H4 (cell line): ENCODE measurements at places on chromosomes 2 and 18.

DNA sequence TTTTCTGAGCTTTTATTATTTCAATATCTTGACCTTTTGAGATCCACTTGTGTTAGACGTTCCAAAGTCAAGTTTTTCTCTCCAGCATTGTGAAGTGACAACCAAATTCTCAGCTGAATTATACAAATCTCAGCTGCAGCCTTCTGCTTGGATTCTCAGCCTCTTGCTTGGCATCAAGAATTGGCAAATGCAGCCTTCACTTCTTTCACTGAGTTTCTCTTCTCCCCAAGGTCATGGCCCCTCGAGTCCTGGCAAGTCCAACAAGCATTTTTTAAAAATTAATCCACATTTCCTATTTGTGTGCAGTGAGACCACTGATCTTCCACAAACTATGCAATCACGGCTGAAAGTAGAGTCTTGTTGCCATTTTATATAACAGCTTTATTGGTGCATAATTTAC is 23.4 kb upstream of the SMIM21 start:
- DNase-seq, result no peak

DNA sequence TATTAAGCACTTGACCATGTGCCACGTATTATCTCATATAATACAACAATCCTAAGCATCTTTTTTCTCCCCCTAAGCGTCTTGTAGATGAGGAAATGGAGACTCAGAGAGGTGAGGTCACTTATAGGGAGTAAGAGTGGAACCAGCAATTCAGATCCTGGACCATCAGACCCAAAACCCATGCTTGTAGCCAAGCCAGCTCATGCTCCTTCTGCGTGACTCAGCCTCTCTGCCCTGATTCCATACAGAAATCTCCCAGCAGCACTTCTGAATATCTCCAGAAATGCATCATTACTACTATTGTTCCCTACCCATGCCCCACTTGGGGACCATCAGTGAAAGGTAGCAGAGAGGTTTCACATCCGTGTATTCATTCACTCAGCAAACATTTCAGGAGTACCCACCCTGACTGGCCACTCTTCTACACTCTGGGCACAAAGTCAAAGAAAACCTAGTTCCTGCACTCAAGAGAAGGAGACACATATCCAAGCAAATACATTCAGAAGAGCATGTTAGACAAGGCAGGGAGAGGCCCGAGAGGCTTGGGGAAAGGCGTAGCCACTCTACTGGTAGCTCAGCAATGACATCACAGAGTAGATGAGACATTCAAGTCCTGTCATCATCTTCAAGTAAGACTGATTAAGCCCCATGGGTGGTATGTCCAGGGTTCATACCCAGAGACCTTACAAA is 141.9 kb downstream of the MTCL1 start:
- no peak for DNase-seq

DNA sequence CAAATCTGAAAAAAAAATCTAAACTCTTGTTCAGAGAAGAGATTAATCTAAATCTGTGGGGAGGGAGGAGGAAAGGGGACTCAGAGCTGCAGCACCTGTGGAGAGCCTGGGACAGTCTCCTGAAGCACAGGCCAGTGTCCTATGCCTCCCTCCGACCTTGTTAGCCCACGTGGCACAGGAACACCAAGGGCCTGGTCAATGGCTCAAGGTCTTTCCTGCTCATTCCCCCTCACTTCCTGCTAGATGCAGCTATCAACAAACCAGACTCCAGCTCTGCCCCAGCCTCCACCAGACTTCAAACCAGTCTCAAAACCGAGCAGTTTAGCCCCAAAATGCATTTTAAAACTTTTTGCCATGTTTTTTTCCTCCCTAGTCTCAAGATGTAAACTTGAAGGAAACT is 20.1 kb upstream of the SULT1C3 start:
- DNase-seq, result no peak

DNA sequence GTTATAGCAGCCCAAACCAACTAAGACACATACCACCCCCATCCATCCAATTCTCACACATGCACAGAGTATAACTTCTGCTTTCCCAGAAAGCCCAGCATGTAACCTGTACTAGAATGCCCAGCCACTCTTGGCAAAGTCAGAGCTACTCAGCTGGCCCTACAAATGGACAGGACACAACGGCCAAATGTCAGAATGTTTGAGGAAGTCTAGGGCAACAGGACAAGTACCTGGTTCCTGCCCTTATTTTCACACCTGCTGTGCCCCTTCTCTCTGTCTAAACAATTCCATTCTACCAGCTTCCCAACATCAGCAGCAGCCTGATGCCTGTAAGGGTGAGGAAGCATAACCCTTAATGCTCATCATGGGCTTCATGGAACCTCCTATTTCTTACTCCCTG is 15.1 kb upstream of the BZW1 start:
- DNase-seq, result no peak

DNA sequence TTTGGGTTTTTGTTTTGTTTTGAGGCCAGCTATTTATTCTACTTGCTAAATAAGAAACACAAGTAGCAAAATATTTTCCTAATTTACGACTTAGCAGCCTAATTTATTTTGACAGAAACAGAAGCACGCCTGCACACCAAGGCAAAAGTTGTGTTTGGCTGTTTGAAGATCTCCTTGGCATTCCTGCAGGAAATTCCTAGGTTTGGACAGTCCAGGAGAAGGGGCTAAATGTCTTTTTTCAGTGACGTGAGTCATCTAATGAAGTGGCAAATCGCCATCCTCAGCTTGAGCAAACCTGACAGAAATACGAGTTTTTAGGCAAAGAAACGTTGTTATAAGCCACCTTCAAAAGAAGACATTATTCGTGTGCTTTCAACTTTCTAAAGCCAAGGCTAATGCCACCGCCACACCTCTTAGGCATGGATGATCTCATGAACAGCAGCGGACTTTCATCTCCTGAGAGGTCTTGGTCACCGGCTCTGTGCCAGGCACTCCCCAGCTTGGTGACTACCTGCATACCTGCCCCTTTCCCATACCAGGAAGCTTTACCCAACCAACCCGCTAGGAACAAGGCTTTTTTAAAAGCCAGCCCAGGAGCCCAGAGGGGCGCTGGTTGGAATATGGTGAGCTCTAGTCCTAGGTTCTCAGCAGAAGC is 30.9 kb downstream of the STK39 start:
- no peak for DNase-seq

- no peak for DNase-seq
Measured at GRCh38 chr2:45987856-45988255, 309.4 kb upstream of the EPAS1 start.

DNA sequence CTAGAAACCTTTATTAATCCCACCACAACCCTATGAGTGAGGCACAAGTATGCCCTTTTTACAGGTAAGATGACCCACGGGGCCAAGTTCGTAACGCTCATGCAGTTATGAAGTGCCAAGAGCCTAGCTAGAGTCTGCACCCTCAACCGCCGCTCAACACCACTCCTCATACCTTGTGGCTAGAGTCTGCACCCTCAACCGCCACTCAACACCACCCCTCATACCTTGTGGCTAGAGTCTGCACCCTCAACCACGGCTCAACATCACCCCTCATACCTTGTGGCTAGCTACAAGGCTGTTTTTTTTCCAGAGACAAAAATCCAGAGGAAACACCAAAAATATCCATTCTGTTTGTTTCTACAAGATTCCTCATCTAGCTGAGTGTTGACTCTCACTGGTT is 4.6 kb downstream of the TXNL4A start:
- no peak for DNase-seq

DNA sequence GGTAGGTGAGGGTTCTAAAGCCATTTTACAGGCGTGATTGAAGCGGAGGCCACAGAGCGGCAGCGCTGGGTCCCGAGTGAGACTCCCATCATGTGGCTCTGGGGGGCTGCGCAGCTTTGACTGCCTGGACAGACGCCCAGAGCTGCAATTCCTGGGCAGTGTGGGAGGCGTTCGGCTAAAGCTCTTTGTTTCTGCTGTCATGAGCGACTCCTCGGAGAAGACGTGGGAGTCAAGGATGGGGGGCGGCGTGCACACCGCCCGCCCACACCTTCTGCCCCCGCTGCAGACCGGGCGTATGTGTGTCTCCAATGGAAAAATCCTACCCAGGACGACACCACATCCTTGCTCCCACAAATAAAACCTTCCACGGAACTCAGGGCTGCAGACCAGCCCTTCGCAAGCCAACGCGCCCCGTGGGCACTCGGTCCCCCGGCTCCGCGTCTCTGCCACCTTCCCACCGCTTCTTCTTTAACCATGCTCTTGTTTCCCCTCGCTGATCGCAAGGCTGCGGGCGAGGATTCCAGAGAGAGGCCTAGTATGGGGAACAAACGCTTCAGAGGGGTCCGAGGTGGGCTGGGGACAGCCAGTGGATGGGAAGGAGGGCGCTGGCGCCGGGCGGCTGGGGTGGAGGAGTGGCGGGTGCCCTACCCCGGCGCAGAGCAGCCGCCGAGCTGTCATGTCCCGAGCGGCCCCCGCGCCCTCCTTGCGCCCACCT is 680 bp upstream of the LBH start:
- DNase-seq, result no peak

- DNase-seq, result no peak
Measured at GRCh38 chr2:134108113-134108512, 145.8 kb upstream of the MGAT5 start.

GRCh38 chr2:137964066-137964858 is at the start of gene HNMT:
Gene HNMT (plus strand): TSS chr2:137964473. CDS start chr2:137964492, 19 bp downstream.
- DNase-seq, result peak; percentile 89

DNA sequence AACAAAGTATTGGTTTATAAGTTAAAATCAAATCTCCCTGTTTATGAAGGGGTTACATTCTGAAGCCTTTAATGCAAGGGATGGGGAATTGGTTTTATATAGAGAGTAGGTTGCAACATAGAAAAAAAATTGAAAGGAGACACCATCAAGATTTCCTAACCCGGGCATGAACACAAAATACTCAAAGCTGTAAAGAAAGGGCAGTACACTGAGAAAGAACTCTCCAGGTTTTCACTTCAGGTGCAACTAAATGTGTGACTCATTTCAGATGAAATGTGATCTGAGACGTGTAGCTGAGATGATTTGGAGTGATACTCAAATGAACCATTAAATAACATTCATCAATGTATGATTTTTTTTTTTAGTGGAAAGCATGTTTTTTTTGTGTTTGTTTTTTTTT is 43.6 kb downstream of the SANBR start:
- no peak for DNase-seq

GRCh38 chr18:80197528-80197927 is 49.8 kb downstream of the PARD6G start:
- no peak for DNase-seq

- DNase-seq, result no peak
Measured at GRCh38 chr2:26850000-26850431, 2.1 kb downstream of the DPYSL5 start.

- DNase-seq, result peak; percentile 57
Measured at GRCh38 chr2:56191617-56192016, 7.8 kb downstream of the CCDC85A start.

- DNase-seq, result peak; percentile 11
Measured at GRCh38 chr2:159617646-159618045, 1.3 kb upstream of the BAZ2B start.

DNA sequence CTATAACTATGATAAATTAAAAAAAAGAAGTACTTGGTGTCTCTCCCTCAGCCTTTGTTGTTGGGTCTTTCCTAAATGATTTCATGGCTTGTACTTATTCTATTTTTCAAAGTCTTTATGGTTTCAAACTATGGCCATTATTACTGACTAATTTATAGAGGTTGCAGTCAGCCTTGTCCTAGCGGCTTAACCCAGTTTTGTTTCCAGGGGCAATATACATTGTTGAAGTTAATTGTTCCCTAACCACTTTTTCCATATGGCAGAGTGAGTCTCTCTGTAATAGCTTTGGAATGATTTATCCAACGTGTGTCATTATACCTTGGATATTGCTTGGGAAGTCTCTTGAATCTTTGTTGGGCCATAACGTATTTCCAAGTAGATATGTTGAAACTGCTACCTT is 408.8 kb downstream of the HRH4 start:
- DNase-seq, result no peak

DNA sequence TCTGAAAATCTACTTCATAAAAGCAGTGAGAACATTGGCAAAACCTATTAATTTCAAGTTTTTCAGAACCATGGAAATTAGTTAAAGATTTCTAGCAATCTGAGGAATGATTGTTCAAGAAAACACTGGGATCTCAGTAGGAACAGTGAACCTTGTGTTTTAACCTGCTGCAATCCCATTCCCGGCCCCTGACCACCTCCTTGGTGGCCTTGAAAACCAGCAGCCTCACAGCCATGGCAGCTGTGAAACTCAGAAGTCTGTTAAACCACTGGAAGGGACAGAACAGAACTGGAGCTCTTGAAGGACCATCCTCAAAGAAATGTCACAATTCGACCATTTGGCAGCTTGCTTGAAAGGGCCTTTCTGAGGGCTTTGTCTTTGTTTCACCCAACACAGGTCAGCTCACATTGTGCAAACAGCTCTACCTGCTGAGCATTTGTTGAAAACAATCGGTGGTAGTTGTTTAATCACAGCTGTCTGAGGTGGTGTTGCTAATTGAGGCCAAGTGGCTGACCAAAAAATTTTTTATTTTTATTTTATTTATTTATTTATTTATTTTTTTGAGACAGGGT is 25.8 kb downstream of the NEDD4L start:
- no peak for DNase-seq

DNA sequence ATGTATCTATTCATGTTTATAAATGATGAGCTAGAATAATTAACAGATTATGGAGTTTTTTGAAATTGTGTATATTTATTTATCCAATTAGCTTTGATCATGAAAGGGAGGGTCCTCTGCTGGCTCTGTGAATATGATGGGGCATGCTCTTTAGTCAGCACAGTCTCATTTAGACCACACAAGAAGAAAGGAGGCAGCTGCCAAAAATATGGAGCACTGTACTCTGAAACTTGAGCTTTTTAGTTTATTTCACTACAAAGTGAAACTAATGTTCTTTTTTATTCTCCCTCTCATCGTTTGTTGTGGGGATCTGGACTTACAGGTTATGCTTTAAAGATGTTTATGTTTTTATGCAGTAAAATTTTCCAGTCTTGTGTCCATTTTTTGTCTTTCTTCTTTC is 266.9 kb upstream of the GULP1 start:
- DNase-seq, result peak; percentile 18

DNA sequence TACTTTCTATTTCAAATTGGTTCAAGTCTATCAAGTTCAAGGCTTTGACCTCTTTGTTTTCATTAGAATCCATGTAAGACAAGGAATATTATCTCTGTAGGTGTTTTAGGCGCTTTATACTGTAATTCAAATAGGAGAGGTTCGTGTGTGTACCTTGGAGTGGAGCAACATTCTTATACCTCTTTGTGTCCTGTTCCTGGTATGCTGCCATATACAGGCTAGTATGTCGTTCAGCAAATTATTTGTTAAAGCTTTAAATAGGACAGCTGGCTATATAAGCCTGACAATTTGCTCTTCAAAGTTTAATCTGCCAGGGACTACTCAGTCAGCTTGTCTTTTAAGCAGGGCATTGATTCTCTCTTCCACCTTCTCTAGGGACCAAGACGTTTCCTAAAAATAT is 31.1 kb upstream of the SPAG16 start:
- DNase-seq, result no peak

- no peak for DNase-seq
Measured at GRCh38 chr2:151819920-151820319, 8.3 kb downstream of the ARL5A start.

- DNase-seq, result no peak
Measured at GRCh38 chr2:130380096-130380934, 24.5 kb downstream of the PTPN18 start.

- DNase-seq, result no peak
Measured at GRCh38 chr2:127826047-127826446, 15.1 kb upstream of the WDR33 start.
